Stimulated activated CD8-positive, alpha-beta memory T cell treated with anti-CD3 and anti-CD28 coated beads, Interleukin-15, amount 100 ng/mL, for 1 hour (primary cell): ENCODE measurements at places on chromosomes 1 and 21.

DNA sequence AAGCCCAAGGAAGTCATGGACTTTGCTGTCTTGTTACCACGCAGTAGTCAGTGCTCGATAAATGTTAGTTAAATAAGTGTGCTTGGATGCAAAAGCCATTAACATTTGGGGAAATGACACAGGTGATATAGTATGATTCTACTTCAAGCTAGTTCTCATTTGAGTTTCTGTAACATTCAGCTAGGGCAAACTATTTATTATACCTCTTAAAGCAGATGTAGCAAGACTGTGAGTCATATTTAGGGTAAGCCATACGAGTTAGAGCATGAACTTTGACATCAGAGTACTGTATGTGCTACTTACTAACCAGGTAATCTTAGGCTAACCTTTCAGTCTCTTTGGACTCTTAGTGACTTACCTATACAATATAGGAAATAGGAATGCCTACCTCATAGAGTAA, 21.0 kb downstream of the CLCA4 start:
- no peak for DNase-seq

- DNase-seq: no peak
These were observed 48.7 kb upstream of the COL6A2 start for GRCh38 chr21:46048926-46049889.

GRCh38 chr21:45220071-45220481, 67.6 kb downstream of the POFUT2 start:
- DNase-seq: no peak

DNA sequence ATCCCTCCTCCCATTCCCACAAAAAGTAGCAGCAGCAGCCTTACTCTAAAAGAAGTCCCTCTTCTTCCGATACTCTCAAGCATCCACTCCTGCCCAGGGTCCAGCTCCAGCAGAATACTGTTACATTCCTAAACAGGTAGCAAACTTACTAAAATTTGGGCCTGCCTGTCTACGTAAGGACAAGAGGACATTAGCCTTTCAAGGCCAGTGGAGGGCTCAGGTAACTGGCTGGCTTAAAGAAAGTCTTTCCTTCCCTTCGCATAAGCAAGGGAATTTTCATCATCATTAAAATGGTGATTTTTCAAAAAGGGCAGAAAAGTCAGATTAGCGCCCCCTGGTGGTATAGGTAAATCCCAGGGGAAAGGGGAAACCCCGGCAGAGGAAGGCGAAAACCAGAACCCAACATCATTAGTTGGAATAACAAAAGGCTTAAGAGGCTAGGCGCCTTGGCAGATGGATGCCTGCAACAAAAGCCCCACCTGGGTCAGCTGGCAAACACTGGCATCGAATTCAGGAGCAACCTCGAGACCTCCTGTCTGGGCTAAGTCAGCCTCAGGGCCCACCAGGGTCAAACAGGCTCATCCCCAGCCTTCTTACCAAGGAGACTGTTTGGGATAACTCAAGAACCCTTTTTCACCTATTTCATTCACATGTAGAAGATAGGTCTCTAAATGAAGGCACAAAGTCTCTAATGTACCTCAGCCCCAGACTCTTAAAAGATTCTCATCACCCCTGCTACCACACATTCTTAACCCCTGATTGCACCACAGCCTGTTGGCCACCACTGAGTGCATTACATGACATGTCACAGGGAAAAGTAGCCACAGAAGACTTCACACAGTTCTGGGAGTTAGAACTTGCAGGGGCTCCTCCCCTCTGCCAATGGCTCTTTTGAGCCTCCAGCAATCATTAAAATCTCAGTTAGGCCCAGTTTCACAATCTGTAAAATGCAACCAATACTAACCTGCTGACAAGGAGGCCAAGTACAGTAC, 36.7 kb downstream of the ERI3 start:
- peak; percentile 9 for DNase-seq

GRCh38 chr1:214216779-214217178, 64.2 kb upstream of the SMYD2 start:
- DNase-seq: no peak

DNA sequence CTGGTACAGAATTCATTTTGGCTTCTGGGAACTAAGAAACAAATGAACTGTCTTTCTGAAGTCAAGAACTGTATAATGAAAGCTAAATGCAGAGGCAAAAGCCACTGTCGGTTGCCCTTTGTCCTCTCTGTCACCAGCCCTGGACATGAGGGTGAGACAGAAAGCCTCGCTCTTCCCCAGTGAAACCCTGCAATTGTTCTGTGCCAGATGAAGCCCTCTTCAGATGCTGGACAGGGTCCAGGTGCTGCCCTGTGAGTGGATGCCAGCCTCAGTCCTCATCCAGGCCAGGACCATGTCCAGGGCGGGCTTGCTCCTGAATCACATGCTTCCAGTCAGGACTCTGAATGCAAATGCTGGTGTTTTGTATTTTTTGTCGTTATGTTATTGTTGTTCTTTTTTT, 138.7 kb downstream of the RUNX1 start:
- DNase-seq: no peak
